CD8-positive, alpha-beta memory T cell (primary cell): ENCODE measurements at places on chromosomes 2 and 18. TPM values are rescaled to one million over a fixed set of nuclear protein-coding genes. Genes with fewer than 3 reads are reported as not detected.

SCN9A gene
- not detected for polyA plus RNA-seq

HRH4 gene
- polyA plus RNA-seq, result not detected

TSPYL6 gene
- polyA plus RNA-seq, result not detected

OTX1 gene
- not detected for polyA plus RNA-seq

IL36G gene
- polyA plus RNA-seq, result not detected

SMC6 gene
- polyA plus RNA-seq, result 15.8 TPM

LOXHD1 gene
- polyA plus RNA-seq, result not detected

TGFA gene
- 3.0 TPM for polyA plus RNA-seq

G6PC2 gene
- polyA plus RNA-seq, result not detected

LCT gene
- polyA plus RNA-seq, result not detected

REG3G gene
- polyA plus RNA-seq, result not detected

RAB3GAP1 gene
- polyA plus RNA-seq, result 12.8 TPM

KCNJ13 gene
- 0.20 TPM for polyA plus RNA-seq

FBXO41 gene
- 2.4 TPM for polyA plus RNA-seq

RSAD2 gene
- polyA plus RNA-seq, result 7.6 TPM

CNGA3 gene
- not detected for polyA plus RNA-seq

RBKS gene
- 4.7 TPM for polyA plus RNA-seq

SOCS6 gene
- polyA plus RNA-seq, result 0.25 TPM

ZNF385B gene
- not detected for polyA plus RNA-seq
